ENCODE measurements at places on chromosomes 4 and X.

- no peak for DNase-seq
Measured at GRCh38 chr4:139256349-139256748, 23.7 kb downstream of the MGARP start.

- no peak for DNase-seq
Measured at GRCh38 chrX:66049056-66049455, 9.2 kb upstream of the VSIG4 start.

DNA sequence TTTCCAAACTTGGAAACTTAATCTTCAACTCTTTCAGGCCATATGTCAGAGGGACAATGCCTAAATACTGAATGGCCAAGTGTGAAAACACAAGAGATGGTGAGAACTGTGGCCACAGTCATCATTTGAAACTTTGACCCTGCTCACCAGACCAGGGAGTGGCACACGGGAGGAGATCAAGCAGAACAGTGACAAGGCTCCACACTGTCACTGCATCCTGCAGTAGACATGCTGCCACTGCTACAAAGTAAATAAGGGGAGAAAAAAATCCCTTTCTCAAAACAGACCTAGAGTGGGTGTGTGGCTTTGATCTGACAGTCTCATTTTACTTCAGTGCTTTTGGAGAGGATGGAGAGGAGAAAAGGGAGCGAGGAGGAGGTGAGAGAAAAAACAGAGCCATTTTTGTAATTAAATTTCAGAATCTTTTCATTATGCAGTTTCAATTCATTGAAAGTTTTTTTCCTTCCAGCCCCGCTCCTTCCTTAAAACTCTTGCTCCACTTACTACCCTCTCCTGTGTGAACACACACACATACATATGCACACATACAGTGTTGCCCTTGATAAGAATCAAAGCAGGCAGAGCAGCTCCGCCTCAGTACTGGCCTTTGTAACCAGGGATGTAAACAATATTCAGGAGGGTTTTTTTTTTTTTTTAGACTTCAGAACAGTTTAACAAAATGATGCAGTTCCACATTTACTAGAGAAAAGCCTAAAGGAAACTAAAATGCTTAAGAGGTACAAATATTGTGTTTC is 34.4 kb downstream of the NEXMIF start:
- DNase-seq: no peak

DNA sequence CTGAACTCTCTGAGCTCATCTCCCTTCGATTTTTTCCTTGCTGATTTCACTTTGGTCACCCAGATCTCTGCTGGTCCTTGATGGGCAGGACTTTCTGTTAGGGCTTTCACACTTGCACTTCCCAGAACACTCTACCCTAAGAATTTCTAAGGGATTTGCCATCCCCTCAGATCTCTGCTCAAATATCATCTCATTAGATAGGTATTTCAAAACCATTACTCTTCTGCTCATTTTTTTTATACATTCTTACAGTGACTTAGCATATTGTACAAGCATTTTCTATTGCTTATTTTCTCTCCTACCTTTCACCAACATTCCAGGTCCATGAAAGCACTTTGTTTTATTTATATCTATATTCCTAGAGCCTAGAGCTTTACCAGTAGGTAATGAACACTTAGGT is 913.3 kb downstream of the PDHA2 start:
- DNase-seq: no peak

GRCh38 chrX:15207994-15208393 is 61.9 kb downstream of the ASB9 start:
- DNase-seq: no peak

- DNase-seq: no peak
Measured at GRCh38 chr4:79107014-79107413, 167.8 kb upstream of the PAQR3 start.

DNA sequence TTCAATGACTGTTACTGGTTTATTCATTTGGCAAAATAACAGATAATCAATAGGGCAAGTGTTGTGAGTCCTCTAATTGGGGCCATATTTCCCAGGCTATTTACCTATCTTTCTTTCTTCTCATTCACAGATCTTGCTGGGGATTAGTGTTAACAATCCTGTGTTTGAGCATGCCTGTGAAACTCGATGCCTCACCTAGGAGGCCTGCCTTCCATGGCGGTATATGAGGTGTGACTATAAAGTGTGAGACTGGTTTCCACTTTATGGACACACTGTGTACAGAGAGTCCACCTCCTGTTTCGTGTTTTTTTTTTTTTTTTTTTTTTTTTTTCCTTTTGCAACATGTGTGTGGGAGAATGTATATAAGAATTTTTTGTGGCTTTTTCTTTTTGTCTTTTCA is 199.3 kb downstream of the BMPR1B start:
- no peak for DNase-seq

- DNase-seq: no peak
Measured at GRCh38 chrX:40832723-40833122, 97.4 kb upstream of the MED14 start.

DNA sequence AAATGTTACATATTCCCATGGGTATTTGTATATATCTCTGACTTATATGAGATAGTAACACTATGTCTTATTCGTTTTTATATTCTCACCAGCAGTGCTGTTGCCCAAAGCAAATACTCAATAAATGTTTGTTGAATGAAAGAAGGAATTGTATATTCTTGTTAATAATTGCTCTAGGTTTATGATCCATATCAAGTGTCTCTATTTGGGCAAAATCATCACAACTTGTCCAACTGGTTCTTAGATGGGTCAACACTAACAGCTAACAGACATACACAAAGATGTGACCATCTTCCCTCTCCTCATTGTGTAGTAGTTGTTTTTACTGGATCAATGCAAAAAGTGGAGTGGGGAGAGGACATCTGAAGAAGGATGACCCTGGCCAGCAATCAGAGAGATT is 6.6 kb upstream of the APLN start:
- no peak for DNase-seq

DNA sequence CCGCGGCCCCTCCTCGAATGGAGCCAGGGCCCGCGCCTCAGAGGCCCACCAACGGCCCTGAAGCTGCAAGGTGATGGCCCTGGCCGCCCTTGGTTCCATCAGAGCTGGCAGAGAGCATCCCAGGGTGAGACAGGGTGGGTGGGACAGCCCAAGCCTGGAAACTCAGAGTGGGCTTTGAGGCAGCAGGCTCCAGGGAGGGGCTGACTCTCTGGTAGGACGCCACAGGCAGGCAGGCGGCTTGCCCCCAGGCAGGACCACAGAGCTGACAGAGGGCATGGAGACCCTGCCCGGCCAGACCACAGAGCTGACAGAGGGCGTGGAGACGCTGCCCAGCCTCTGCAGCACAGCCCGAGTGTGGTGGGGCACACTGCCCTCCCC is 4.8 kb downstream of the MYL5 start:
- DNase-seq: no peak

DNA sequence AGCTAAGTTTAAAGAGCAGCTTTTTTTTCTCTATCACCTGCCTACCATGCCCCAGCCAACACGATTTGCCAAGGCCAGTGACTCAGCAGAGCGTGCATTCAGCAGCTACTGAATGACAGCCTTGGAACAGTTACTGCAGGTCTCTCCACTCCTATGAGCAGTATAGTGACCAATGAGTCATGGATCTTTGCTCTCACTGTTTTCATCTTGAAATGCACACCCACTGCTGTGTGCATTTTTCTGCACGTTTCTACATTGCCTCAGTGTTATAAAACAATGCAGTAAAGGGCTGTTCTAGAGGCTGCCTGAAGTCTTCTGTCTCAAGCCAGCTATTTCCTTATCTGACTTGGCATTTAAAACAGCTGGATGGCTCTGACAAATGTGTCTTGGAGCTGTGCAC is 66.0 kb upstream of the C4orf54 start:
- no peak for DNase-seq

- DNase-seq: no peak
Measured at GRCh38 chr4:152206185-152206584, 329.7 kb downstream of the FBXW7 start.

GRCh38 chr4:150237110-150237872 is 159.0 kb downstream of the DCLK2 start:
- DNase-seq: no peak

DNA sequence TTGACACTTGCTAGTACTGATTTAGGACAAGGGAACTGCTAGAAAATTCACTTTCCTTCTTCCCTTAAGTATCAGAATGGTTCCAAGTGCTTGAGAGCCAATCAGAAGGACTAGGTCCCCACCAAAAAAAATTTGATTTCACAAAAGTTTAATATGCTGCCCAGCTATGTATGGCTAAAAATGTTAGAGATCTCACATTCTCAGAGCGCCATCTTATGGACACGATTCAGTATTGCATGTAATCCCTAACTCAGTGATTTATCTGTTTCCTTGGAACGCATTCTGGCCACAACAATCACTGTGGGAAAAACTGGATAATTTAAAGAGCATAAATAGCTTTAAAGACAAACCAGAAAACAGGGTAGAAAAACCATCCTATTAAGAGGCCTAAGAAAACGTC is 255.1 kb upstream of the GPC4 start:
- DNase-seq: no peak

DNA sequence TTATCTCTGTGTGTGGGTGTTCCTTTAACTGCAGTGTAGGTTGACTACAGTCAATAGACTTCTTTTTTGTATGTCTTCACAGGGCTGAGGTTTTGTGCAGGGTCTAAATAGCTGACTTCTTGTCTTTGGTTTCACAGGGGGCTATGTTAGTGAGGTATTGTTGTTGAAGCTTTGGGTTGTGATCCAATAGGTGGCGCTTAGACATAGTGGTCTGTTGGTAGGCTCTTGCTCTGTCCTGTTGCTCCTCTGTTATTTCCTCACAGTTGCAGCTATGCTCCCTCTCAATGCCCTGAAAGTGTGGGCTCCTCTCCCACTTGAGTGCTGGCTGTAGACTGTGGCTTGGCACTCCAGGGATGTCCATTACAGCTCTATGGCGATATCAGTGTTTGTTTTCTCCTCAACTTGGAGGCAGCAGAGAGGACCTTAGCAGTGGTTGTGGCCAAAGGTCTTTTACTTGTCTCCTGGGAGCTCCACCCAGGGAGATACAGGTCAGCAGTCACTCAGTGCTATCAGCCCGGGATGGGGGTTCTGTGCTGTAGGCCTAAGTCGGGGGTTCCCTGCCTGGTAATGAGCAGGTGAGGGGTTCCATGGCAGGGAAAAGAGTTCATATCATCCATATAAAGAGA is 14.0 kb downstream of the POF1B start:
- DNase-seq: no peak

DNA sequence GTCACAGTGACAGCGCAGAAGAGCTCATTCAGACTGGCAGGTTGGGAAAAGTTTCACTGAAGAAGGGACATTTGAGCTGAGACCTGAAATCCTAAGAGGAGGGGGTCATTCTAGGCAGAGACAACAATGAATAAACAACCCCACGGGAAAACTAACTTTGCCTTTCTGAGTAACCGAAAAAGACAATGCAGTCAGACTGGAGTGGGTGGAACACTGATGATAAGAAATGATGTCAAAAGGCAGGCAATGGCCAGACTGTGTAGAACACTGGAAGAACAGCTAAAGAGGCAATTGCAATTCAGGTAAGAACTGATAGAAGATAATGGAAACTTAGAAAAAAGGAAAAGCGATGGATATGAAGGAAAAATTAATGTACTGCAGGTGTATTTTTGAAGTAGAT is 73.8 kb downstream of the CHIC2 start:
- DNase-seq: no peak

- DNase-seq: no peak
Measured at GRCh38 chrX:125810856-125811255, 355.2 kb downstream of the DCAF12L2 start.

GRCh38 chrX:150375243-150375770 is 12.2 kb downstream of the MAMLD1 start:
- DNase-seq: no peak

DNA sequence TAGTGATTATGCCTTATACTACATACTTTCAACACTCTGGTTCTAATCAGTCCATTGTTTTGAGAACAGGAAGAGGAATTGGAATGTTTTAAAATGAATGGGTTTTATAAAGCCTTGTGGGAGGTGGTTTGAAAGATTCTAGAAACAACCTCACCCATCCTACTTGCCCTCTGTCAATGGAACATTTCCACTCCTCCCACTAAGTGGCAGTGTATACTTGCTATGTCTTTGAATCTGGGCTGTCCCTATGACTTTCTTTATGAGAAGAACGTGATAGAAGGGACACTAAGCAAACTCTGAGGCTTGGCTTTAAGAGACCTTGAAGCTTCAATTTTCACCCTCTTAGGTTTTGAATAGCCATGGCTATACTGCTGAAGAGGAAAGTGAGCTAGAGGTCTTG is 611.2 kb downstream of the PPP4R3C start:
- DNase-seq: no peak

- DNase-seq: no peak
Measured at GRCh38 chrX:151543706-151544105, 19.8 kb upstream of the PASD1 start.

DNA sequence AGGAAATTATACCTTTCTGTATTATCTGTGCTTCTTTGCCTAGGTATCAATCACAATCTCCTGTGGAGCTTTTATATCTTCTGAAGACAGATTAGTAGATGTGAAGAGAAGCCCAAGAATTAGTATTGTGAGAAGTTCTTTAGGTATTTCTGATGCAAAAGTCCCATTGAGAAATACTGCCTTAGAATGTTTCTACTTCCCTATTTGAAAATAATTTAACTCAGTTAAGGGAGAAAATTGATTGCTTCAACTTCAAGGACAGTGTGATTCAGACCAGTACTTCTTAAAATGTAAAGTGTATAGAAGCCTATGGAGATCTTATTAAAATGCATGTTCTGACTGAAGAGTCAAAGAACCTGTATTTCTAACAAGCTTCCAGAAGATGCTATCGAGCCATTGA is 9.0 kb downstream of the EIF1AX start:
- no peak for DNase-seq

GRCh38 chr4:55673424-55673823 is 37.3 kb upstream of the NMU start:
- no peak for DNase-seq

- peak; percentile 16 for DNase-seq
Measured at GRCh38 chr4:184688447-184688846, 38.9 kb downstream of the PRIMPOL start.

- DNase-seq: no peak
Measured at GRCh38 chr4:140044337-140044902, 109.6 kb downstream of the MAML3 start.

DNA sequence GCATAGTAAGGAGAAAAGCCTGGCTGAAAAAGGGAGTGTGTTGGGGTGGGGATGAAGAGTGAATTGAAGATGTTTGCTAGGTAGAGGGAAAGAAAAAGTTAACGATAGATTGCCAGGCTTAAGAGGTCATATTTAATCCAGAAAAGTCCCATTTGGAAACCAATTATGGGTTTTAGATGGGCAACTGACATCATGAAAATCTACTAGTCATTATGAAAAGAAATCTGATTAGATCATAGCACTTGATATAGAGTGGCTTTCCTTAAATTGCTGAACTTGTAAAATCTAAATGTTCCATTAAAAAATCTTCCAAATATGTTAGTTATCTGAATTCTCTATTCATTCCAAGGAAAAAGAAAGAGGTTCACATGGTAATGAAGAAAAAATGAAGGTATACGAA is 37.5 kb upstream of the IL21 start:
- DNase-seq: no peak

- no peak for DNase-seq
Measured at GRCh38 chr4:87257523-87257922, 37.1 kb upstream of the KLHL8 start.

GRCh38 chrX:17328837-17329236 is 46.2 kb upstream of the NHS start:
- no peak for DNase-seq
